ENCODE measurements at places on chromosomes 3 and 15.

- peak; percentile 27 for DNase-seq
Observed at GRCh38 chr3:53162672-53163443, 1.8 kb downstream of the PRKCD start.

- DNase-seq = no peak
Observed at GRCh38 chr3:43181202-43181821, 75.4 kb upstream of the POMGNT2 start.

- no peak for DNase-seq
Observed at GRCh38 chr15:57085267-57085666, 166.8 kb downstream of the TCF12 start.

DNA sequence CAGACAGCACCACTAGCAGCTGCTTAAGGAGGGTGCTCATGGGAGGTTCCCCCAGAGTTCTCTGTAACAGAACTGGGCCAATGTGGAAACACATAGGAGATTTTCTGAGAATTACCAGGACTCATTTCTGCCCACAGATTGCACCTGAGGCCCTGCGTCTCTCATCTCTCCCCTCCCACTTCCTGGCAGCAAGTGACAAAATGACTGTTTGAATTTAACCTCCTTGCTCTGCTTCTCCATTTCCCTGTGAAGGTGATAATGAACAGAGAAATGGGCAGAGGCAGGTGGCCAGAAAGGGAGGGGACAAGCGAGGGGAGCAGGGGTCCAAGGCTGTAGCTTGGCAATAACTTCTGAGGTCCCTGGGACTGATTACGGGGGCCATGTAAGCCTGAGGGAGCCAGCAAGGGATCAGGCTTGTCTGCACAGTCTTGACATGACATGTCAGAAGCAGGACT is 8.0 kb downstream of the EPHB1 start:
- DNase-seq = no peak

- DNase-seq = peak; percentile 40
Observed at GRCh38 chr3:159586571-159587202, 401.9 kb upstream of the IL12A start.

DNA sequence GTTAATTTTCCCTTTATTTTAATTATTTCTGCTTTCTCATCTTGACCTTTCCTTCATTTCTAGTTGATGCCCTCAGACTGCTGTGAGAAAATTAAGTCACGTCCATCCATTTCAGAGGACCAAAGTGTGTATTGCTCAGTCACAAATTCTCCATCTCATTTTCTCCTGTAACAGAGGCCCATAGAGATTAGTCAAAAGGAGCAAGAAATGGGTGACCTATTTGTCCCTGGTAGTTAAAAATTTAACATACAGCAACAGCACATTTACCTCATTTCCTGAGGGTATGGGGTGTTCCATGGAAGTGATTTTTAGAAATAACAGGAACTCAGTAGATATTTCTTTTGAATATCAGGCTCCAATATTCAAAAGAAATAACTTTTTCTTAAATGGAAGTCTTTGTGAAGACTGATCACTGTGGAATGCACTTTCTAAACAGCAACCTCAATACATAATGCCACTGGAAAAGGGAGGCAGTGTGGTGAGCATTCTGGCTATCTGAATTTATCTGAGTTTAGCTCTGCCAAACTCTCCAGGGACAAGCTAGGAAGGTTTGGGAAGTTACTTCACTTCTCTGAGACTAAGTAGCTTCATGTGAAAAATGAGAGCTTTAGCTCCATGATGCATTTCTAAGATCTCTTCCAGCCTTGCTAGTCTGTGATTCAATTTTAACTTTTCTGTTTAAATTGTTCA is 808.2 kb downstream of the SQOR start:
- DNase-seq = no peak

- DNase-seq = no peak
Observed at GRCh38 chr3:168497183-168497582, 401.5 kb upstream of the GOLIM4 start.

- DNase-seq = no peak
Observed at GRCh38 chr3:106231086-106231485, 362.3 kb upstream of the CBLB start.

- no peak for DNase-seq
Observed at GRCh38 chr3:13309004-13309403, 111.1 kb downstream of the NUP210 start.

DNA sequence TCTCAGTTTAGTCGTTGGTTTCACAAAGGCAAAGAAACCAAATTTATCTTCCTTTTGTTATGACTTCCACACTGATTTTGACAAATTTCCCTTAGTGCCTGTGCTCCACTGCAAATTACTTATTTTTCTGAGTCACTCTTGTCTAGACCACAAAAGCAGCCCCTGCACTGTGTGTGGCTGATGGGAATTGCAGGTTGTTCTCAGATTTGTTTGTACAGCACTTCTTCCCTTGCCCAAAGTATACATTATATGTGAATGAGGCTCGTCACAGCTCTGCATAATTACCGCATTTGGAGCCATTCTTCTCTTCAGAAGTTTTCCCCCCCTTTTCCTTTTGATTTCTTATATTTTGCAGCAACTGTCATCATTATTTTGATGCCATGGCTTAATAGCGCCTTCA is 354.2 kb upstream of the IL12A start:
- DNase-seq = no peak

DNA sequence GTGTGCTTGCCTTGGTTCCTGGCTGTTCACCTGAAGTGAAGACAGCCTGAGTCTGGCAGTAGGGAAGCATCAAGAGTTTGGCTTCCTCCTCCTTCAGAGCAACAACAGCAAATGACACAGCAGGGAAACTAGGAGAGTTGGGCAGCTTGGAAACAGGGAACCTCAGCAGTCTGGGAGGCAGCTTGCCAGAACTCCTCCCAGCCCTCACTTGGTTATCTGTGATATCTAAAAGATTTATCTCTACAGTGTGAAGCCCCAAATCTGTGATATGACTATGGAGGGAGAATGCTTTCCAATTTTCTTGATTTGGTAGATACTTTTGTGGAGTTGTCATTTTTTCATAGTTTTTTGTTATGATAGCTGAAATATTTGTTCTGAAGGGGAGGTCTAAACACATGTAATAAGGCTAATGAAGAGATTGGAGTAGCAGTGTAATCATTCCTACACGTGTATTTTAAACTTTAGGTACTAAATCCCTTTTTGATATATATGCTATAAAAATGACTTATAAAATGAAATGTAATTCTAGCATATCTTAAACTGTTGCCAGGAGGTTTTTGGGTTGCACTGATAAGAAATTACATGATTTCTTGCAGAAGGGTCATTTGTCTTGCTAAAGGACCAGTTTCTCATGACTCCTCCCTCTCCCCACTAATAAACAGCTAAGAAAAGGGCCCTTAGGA is 20.8 kb downstream of the UBE2E1 start:
- DNase-seq = no peak

GRCh38 chr3:143103652-143104051 is 15.9 kb upstream of the CHST2 start:
- no peak for DNase-seq

- no peak for DNase-seq
Observed at GRCh38 chr3:29512641-29513040, 231.8 kb downstream of the RBMS3 start.

GRCh38 chr15:101045835-101046691 is 126.9 kb downstream of the LRRK1 start:
- no peak for DNase-seq

DNA sequence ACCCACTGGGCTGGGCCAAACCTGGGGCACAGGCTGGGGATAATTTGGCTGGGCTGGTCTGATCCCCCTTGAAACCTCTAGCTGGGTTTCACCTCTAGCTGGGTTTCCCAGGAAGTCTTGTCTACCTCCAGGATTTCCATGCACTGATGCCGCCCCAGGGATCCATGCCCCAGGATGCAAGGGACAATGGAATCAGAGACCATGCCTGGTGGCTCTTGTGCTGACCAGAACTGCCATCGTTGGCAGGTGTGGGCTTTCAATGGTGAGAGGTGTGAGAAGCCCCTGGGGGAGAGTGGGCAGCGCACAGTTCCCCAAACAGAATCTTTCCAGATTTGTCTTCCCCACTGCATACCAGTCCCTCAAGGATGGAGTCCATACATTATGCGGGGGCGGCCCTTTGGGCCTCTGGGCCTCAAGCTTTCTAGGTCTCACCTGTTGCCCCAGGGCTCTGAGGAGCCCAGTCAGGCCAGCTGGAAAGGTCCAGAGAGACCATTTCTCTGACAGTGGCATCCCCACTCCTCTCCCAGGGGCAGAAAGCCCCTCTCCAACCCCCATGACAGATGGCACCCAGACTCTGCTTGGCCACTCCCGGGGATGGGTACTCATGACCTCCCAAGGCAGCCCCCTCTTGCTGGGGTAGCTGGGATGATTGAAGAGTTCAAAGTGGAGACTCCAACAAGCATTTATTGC is 35.4 kb downstream of the EPHB3 start:
- DNase-seq = no peak

DNA sequence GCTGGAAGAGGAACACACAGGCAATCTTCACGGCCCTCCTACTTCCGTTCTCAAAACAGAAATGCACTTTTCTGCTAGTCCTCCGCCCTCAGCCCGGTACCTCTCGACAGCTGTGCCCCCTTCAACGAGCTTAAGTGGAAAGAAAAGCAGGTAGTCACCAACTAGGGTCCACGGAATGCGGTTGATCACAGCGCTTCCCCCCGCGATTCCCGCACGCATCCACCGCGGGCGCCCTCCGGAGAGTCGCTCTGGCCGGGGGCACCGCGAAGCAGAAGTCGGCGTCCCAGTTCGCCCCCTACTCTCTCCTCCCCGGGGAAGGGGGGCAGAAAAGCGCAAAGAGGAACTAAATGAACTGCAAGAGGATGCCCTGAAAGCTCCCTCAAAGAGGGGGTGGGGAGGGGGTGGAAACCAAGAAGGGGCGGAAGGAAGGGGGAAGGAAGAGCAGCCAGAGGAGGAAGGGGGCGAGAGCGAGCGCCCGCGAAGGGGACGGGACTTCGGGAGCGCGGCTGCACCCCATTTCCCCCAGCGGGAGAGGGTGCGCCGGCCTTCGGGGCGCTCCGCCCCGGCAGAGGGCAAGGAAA is 738 bp downstream of the ACAP2 start:
- peak; percentile 74 for DNase-seq

- no peak for DNase-seq
Observed at GRCh38 chr15:85947936-85948335, 131.7 kb upstream of the AGBL1 start.
